ENCODE measurements at places on chromosomes 7 and 10.
A peak's percentile ranks its signal among the peaks of the same experiment; 100 is the strongest.

DNA sequence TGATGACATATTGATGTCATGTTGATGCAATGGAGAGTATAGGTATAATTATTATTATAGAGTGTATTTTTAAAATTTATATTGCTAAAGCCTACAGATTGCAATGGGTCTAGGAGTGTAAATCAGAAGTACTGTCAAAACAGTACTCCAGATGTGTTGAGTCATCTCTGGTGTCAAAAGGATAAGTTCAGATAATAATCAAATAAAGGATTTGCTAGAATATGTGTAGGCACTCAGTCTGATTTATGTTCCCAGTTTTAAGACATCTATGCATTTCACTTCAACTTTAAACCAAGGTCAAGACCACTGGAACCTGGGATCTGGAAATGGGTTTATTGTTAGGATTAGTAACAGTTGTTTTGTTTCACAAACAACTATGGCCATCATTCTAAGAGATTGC, 342.3 kb upstream of the BMPER start:
- no peak for DNase-seq

- DNase-seq = no peak
Observed at GRCh38 chr10:77179015-77179695, 458.5 kb downstream of the KCNMA1 start.

DNA sequence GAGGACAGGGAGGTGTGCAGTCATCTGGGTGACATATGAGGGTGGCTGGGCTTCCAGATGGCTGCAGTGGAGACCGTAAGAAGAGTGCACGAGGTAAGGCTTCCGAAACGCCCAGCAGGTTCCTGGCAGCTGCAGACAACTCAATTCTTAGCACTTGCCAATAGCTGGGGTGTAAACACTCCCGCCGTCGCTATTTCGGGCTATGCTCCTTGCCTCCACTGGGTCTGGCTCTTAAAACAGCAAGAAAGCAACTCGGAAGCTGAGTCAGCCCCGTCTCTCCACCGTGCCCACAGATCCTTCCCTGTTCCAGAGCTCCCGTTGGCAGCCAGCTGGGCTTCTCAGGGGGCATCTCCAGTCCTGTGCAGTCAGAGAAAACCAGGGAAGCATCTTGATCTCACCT, 6.1 kb upstream of the PDGFA start:
- DNase-seq = no peak

DNA sequence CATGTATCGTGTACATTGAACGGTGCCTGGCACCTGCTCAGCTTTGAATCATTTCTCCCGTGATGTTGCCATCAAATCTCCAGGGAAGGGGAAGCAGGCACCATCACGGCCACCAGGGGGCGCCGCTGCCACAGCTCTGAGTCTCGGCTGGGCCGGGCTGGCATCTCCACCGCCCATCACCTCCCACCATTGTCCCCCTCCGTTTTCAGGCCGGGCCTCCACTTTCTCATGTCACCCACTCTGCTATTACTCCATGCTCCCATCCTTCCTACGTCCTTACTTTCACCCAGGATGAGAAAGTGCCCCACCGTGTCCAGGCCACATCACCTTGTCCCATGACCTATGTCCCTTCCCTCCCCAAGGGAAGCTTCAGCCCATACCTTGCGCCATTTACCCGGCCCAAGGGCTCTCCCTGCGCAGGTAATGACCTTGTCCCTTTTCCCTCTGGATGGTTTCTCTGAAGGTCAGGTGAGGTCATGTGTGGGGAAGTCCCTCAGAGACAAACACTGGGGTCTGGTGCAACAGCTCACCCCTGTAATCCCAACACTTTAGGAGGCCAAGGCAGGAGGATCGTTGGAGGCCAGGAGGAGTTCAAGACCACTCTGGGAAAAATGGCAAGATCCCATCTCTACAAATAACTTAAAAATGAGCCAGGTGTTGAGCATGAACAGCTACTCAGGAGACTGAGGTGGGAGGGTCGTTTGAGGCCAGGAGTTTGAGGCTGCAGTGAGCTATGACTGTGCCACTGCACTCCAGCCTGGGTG, 31.8 kb upstream of the OCM2 start:
- DNase-seq = peak; percentile 59

GRCh38 chr10:31929261-31930022, 811 bp upstream of the ARHGAP12 start:
- no peak for DNase-seq
